ENCODE measurements at places on chromosomes 11 and 22. TPM values are rescaled to one million over a fixed set of nuclear protein-coding genes. Genes with fewer than 3 reads are reported as not detected.

RGL4 gene
- 1.7 TPM for total RNA-seq

KBTBD3 gene
- 8.3 TPM for total RNA-seq

ALG9 gene
- 21.8 TPM for total RNA-seq

ANO5 gene
- total RNA-seq, result 2.3 TPM

EHF gene
- total RNA-seq, result not detected

SHISA8 gene
- not detected for total RNA-seq
